Mesothelial cell of epicardium (in vitro differentiated cells): ENCODE measurements at places on chromosomes 7 and 10. TPM values are rescaled to one million over a fixed set of nuclear protein-coding genes. Genes with fewer than 3 reads are reported as not detected.

ADGRA1 gene
- not detected in 3 replicates for total RNA-seq

WDR86 gene
- total RNA-seq = 259 to 274 TPM (median 266 TPM) in 3 replicates

NKX2-3 gene
- not detected in 3 replicates for total RNA-seq

TRPV5 gene
- 0.18 to 0.56 TPM (median 0.29 TPM) in 3 replicates for total RNA-seq

STRIP2 gene
- total RNA-seq = 1.8 to 1.9 TPM (median 1.9 TPM) in 3 replicates

IL6 gene
- 1.1 to 1.7 TPM (median 1.4 TPM) in 3 replicates for total RNA-seq

ALDH18A1 gene
- 103 to 110 TPM (median 104 TPM) in 3 replicates for total RNA-seq

SLC26A5 gene
- total RNA-seq = not detected in 3 replicates

DNA sequence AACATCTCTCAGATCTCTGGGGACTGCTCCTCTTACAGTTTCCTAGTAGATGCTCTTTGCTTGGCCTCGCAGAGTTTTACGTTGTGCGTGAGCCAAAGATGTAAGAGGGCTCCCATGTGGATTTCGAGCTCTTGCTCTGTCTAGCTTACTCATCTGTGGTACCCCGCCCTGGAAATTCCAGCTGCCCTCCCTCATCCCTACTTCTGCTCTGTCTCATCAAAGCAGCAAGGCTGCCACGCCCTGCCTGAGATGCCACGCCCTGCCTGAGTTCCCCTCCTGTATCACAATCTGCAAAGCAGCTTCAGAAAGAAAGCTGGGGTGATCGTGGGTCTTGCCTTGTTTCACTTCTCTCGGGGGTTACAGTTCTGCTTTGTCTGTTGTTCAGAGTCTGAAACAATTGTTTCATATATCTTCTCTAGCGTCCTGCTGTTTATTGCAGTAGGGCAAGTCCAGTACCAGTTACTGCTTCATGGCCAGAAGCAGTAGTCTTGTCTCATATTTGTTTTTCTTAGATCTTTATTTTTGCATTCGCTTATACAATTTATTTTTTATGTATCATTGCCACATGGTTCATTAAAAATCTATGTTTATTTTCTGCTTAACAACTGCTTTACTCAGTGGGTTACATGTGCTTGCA is 36.1 kb upstream of the CCNY start:
- DNase-seq = no peak

DNA sequence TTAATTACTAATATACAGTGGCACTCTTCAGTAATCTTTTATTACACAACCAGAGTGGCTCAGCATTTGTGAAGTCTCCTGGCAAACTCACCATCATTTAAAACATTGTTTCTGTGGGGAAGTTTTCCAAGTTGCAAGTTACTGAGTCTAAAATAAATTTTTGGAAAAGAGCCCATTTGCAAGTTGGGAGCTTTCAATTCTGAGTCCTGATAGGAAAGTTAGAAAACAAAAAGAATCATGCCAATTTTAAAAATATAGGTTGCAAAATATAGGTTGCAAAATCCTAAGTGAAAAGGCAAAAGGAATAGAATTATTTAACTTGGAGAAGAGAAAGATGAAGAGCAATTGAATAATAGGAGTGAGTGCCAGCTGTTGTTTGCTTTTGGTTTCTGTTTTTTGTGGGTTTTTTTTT is 378.8 kb upstream of the C7orf33 start:
- DNase-seq = no peak

DNA sequence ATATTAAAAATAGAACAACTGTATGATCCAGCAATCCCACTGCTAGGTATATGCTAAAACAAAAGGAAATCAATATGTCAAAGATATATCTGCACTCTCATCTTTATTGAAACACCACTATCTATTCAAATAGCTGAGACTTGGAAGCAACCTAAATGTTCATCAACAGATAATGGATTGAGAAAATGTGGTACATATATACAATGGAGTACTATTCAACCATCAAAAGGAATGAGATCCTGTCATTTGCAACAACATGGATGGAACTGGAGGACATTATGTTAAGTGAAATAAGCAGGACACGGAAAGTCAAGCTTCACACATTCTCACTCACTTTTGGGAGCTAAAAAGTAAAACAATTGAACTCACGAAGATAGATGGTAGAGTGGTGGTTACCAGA is 610.1 kb upstream of the SEMA3D start:
- no peak for DNase-seq

- no peak for DNase-seq
Measured at GRCh38 chr7:48899932-48900331, 24.4 kb upstream of the CDC14C start.

DNA sequence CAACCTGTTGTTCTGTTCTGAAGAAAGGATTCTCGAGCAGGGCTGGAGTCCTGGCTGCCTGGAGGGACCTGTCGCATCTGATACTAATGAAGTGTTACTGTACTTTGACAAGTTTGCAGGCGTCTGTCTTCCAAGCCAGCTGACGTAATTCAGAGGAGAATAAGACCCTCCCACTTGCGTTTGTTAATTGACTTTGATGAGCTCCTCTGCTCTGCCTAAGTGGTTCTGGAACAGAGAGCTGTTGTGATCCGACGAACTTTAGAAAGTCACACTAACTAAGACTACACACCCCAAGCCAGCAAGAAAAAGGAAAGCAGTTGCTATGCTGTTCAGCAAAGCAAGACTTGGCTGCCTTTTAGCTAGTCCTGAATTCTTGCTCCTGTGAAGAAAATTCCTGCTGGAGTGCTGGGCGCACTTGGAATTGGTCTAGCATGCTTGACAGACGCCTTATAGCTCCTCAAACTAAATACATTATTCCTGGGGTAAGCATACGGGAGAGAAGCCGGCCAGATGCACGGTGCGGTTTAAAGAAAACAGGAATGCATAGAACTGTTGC is 200.3 kb downstream of the CACNB2 start:
- no peak for DNase-seq

DNA sequence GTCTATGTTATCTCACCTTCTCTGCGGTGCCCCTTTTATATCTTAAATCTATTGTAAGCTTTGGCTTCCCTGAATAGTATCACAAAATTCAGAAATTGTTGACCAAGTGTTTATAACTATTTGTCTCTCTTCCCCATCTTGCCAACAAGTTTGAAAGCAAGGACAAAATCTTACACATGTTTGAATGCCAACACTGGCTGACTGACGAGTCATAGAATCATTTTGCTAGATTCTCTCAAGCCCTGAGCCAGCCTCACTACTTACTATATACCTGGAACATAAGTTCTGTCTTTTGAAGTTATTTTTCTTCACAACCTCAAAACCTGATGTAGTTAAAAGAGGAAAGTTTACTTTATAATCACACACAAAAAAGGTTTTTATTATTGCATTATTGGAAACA is 700.7 kb downstream of the PHTF2 start:
- no peak for DNase-seq

DNA sequence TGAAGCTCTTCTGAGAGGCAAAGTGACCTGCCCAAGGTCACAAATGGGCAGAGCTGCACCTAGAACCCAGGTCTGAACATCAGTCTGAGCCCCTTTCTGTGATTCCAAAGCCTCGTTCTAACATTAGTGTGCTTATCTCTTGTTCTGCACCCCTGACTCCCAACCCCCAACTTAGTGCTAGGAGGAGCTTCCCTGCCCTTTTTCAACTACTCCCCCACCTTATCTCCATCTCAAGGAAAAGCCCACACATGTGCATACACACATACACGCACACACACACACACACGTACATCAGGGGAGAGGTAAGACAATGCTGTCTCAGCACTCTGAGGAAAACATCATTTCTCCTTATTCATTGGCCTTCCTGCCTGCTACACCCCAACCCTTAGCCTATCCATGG is 8.3 kb downstream of the PRRT4 start:
- no peak for DNase-seq

GRCh38 chr10:24570658-24571426 is 152.8 kb downstream of the ARHGAP21 start:
- no peak for DNase-seq

DNA sequence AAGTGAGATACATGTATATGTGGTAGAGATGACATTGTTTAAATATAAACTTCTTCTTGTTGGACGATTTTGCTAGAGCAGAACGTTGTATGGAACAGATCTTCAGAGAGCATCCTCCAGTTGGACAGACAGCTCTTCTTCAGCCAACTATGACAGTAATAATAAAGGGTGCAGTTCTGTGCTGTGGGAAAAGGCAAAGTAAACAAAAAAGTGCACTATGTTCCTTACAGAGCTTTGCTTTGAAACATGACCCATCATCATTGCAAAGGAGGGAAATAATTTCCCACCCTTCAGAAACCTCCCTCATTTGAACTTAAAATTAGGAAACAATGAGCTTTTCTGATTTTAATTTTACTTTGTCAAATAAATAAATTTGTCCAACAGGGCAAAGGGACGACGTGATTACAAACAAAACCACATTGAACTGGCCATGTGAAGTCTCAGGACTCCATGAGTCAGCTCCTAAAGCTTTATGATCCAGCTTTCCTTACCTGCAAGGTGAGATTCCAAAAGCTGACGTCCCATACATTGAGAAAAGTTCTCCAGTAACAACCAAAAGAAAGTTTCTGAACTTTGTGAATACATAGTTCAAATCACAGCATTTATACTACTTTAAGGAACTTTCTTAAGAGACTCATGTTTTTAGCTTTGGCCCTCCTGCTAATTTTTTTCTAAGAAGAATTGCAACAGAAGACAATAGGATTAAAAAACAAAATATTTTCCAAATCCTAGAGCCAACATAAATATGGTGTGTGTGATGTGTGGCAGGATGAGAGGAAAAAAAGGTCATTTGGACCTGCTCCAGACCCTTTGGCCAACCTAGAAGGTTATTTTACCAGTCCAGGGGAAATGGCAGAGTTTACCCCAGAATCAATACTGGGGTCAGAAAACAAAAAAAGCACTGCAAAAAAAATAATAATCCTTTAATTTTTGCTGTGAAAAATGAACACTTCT is 565.4 kb upstream of the NRP1 start:
- DNase-seq = no peak

DNA sequence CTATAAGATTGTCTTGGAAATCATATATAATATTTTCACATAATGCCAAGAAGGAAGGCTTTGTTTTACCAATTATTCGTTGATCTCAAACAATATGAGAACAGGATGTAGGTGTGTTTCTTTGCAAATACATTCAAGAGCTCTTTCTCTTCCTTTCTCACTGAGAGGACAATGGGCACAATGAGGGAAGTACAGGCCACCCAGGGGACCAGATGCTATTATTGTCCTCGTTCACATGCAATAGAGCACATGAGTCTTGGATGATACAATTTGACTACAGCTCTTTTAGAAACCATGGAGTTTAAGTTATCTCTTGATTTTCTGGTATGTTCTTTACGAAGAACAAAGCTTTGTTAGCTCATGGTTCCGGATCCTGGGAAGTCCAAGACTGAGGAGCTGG is 323.7 kb upstream of the KLF6 start:
- no peak for DNase-seq

- no peak for DNase-seq
Measured at GRCh38 chr7:24025765-24026164, 258.2 kb upstream of the NPY start.

- no peak for DNase-seq
Measured at GRCh38 chr7:127948930-127949329, 82.3 kb downstream of the LRRC4 start.

DNA sequence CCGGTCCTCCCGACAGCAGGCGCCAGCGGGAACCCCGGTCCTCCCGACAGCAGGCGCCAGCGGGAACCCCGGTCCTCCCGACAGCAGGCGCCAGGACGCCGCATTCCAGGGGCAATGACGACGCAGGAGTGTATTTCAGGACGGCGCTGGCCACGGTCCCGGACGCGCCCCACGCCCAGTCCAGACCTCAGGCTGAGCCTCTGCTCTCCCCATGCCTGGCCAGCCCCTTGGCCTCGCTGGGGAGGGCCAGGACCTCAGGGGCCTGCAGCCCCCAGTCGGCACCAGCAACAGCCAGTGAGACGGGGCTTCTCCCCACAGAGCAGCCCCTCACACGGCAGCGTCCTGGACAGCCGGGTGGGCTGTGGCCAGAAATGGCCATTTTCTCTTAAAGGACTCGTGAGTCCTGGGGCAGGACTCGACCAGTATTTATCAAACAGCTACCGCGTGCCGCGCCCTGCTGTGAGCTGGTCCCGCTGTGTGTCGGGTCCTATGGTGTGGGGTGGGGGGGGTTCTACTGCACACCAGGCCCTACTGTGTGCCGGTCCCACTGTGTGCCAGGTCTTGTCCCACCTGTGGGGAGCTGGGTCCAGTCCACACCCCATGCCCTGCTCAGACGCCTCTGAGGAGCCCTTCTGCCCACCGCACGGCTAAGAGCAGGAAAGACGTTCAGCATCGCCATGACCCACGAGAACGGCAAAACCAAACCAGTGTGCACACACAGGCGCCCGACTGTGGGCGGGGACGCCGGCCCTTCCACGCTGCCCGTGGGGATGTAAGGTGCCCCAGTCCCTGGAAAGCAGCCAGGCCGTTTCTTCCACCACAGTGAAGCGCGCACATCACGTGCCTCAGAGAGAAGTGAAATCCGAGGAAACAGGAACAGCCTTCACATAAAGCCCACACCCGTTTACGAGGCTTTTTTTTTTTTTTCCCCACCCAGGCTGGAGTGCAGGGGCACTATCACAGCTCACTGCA is 33.3 kb downstream of the GET4 start:
- DNase-seq = no peak

- no peak for DNase-seq
Measured at GRCh38 chr7:44629829-44630522, 23.5 kb downstream of the OGDH start.

DNA sequence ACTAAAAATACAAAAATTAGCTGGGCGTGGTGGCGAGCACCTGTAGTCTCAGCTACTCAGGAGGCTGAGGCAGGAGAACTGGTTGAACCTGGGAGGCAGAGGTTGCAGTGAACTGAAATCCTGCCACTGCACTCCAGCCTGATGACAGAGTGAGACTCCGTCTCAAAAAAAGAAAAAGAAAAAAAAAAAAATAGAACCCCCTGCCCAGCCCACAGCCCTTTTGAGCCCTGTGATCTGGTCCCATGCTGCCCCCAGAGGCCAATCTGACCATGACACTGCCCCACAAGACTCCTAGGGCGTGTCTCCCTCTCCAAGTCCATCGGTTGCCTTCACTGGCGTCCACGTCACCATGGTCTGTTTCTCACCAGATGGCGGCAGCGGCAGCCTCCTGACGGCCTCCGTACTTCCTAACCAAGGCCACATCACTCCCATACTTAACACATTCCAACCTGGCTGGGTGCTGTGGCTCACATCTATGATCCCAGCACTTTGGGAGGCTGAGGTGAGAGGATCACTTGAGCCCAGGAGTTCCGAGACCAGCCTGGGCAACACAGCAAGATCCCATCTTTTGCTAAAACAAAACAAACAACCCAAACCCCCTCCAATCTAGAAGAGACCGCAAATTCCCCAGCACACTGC is 18.0 kb downstream of the STX1A start:
- DNase-seq = no peak

GRCh38 chr7:25968205-25968993 is 183.6 kb upstream of the NFE2L3 start:
- DNase-seq = no peak

DNA sequence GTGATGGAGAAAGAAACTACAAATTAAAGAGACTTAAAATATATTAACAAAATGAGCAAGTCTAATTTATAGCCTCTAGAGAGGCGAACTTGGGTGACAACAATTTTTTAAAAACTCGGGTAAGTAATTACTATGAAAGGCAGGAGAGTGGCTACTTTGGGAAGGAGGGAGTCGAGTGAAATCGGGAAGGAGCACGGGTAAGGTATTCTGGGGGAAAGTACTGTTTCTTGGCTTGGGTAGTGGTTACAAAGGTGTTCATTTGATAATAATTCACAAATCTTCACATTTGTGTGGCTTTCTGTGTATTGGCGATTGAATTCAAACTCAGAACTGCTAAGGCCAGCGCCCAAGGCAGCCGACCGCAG is 32.9 kb upstream of the GRID1 start:
- no peak for DNase-seq

GRCh38 chr7:123935436-123936381 is 10.7 kb downstream of the SPAM1 start:
- DNase-seq = no peak

- DNase-seq = no peak
Measured at GRCh38 chr10:102735065-102735562, 8.6 kb upstream of the WBP1L start.
